ENCODE measurements at places on chromosomes 4 and X.

DNA sequence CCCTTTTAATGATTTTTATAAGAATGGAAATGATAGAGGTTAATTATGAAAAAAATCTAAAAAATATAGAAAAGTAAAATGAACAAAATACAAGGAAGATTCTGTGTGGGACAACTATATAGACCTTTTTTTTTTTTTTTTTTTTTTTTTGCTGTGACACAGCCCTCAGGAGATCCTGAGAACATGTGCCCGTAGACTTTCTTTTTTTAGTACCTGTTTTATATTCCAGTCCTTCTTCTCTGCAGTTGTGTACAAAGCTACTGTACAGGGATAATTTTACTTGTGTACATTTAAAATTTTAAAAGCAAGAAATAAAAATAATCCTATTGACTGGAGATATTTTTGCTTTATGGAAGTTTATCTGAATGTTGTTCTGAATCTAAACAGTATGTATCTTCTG lies 85.5 kb downstream of the KDM6A start:
- DNase-seq = no peak

- DNase-seq = peak; percentile 70
These were observed 270.3 kb downstream of the BMPR1B start for GRCh38 chr4:95027905-95028618.

- no peak for DNase-seq
These were observed 141.9 kb upstream of the STK26 start for GRCh38 chrX:131881194-131881593.

GRCh38 chrX:85611926-85612325 lies 232.5 kb upstream of the POF1B start:
- no peak for DNase-seq

DNA sequence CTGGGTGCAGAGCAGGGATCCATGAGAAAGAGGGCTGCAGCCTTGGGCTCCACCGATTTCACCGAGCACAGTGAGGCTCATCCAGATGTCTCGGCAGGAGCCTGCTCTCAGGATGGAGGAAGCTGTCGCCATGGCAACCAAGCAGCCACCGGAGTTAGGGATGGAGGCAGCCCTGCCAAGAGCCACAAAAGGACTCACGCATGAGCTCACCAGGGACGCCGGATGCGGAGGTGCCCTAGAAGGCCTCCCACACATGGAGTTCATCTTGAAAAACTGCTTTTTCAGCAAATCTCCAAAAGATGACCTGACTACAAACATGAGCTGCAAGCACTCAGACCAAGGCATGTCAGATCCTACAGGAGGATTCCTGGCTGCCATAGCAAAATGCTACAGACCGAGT lies 90.7 kb downstream of the WFS1 start:
- DNase-seq = no peak
